ENCODE measurements at places on chromosomes 5 and 9.

GRCh38 chr9:134635351-134636148, 6.1 kb upstream of the COL5A1 start:
- DNase-seq: no peak

DNA sequence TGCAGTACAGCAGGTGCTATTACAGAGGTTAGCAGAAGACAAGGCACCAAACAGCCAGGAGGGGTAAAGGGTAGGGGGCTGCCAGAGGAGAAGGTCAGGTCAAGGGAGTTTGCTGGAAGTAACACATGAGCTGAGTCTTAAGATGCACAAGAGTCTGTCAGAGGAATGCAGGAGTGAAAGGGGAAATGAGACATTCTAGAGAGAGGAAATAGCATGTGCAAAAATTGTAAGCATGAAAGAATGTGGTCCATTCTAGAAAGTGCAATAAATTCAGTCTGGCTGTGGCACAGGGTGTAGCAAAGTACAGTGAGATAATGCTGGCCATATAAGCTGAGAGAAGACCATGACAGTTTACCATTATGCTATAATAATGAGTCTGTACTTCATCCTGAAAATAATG, 6.6 kb downstream of the GOLGA1 start:
- no peak for DNase-seq

DNA sequence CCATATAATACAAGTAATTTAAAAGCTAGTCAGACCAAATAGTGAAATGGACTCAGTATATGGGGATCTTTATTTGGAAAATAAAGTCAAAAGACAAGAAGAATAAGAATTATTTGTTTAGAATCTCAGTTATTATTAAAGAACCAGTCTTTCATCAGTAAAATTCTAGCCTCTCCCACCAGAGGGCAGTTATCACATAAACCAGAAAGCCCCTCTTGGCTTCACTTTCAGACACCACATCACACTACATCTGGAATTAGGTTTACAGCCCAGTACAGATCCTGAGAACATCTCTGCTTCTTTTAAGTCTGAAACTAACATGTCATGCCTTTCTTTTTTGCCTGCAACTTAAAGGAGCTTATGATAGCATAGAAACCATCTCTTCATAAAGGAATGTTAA, 12.2 kb upstream of the HSPB3 start:
- no peak for DNase-seq

- no peak for DNase-seq
These were observed 118.1 kb downstream of the C9orf152 start for GRCh38 chr9:110089681-110090370.

All from anterior cingulate cortex (tissue), 58 donors.